Activated effector memory CD4-positive, alpha-beta T cell treated with Interleukin-2 at 50 U/mL for 16 hours (primary cell): ENCODE measurements at places on chromosomes 6 and 20.

DNA sequence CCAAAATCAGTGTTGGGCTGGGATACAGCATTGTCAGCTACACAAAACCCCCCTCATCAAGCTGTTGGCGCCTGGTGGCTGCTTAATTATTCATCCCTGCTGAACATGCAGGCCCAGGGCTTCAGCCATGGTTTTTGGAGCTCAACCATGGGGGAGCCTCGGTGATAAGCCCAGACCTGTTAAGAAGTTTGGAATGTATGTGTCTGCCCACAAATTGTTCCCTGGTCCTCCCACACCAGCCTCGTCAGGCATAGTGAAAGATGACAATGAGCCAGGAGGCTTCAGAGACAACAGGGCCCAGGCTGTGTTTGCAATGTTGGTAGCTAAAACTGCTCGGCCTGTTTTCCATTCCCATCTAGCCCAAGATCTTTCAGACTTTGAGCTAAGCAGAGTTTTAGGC, 34.8 kb upstream of the SIRPA start:
- no peak for DNase-seq

DNA sequence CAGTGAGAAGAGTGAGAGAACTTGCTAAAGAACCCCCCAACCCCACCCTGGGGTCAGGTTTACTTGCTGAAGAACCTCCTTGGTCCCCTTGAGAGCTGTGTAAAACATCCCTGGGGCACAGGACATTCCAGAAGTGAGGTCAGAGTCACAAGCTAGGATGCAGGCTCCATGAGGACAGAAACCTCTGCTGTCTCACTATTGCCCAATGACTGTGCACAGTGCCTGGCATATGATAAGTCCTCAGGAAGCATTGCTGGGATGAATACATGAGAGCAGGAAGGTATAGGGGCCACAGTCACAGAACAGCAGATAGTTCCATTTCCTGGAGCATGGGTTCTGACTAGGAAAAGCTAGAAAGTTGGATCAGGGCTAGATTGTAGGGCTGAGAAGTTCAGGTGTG, 18.4 kb downstream of the NT5E start:
- DNase-seq, result no peak

DNA sequence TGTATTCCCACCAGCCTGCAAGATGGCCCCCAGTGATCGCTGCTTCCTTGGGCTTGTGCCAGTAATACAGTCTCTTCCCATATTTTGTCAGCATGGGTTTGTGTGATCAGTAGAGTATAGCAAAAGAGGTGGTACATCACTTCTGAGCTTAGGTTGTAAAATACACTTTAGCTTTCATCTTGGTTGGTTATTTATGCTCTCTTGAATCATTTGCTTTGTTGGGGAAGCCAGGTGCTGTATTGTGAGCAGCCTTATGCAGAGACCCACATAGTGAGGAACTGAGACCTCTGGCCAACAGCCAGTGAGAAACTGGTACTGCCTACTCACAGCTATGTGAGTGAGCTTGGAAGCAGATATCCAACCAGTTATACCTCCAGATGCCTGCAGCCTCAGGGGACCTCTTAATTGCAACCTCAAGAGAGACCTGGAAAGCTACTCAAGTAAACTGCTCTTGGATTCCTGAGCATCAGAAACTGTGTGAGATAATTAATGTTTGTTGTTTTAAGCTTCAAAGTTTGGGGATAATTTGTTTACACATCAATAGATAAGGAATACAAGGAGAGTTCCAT, 229.3 kb downstream of the FARS2 start:
- DNase-seq, result no peak

DNA sequence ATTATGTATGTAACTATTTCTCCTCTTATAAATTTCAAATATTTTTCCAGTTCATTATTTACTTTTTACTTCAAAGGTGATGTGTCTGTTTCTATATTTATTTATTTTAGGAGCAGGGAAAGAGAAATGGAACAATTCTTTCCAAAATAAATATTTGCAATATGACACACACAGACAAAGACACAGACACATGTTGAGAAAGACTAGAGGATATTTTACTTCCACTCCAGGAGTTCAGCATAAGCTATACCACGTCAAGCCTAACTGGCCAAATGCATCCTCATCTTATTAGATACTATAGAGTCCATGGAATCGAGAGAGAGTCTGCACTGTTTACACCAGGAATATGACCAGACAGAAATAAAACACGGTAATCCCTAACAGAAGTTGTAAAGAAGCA, 13.3 kb downstream of the RALGAPA2 start:
- DNase-seq, result no peak

DNA sequence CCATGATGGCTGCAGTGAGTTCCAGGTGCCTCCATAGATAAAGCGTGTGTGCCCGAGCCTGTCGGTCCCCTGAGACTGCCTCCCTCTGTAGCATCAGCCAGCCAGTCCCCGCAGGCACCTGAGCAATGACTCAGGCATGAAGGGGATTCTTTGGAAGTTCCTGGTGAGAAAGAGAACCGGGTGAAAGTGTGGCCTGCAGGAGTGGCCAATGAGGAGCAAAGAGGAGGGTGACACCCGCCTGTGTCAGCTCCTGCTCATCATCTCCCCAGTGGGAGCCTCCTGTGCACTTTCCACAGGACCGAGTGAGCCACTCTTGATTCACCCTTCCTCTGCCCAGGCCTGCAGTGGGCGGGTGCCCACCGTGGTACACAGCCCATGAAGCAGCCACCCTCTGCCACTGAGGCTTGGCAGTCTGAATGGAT, 71.2 kb upstream of the PTPN1 start:
- no peak for DNase-seq

GRCh38 chr20:20837574-20838021, 125.2 kb upstream of the RALGAPA2 start:
- no peak for DNase-seq

DNA sequence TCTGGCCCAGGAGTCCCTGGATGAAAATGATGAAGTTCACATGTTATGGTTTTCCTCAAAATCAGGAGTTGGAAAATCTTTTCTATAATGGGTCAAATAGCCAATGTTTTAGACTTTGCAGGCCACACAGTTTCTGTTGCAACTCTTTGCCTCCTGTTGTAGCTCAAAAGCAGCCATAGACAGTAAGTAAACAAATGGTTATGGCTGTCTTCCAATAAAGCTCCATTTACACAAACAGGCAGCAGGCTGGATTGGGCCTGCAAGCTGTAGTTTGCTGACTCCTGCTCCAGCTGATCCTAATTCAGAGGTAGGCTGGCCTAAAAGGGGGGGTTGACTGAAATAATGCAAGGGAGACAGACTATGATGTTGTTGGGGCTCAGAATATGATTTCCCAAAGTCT, 33.0 kb downstream of the METTL24 start:
- no peak for DNase-seq

GRCh38 chr20:32189123-32189410, 18.5 kb downstream of the PLAGL2 start:
- no peak for DNase-seq

DNA sequence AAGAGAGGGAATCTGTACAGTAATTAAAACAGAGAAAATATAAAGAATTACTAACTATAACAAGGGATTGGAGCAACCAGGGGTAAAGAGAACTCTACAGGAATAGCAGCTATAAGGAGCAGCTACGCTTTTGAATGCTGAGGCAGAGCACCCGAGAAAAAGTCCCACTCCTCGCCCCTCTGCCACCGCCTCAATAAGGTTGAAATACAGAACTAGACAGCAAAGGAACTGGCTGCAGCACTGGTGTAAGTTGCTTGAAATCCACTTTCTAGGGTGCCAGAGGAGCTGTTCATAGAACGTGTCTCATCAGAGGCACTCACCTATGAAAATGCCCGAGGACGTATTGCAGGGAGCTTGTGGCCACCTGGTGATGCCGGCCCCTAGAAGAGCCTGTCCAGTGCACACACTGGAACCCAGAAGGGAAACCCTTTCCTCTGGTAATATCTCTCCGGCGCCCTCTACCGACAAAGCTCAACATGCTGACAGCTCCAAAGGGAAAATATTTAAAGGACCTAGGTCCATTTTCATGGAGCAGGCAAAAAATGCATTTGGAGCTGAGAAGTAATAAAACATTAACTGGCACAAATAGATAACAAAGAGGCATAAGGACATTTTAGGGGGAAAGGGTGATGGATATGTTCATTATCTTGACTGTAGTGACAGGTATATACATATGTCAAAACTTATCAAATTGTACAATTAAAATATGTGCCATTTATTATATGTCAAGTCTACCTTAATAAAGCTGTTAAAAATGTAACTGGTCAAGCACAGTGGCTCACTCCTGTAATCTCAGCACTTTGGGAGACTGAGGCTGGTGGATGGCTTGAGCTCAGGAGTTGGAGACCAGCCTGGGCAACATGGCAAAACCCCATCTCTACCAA, 137.4 kb upstream of the HDAC2 start:
- DNase-seq, result peak; percentile 0

- DNase-seq, result no peak
Observed at GRCh38 chr6:138440758-138441357, 36.8 kb downstream of the HEBP2 start.

DNA sequence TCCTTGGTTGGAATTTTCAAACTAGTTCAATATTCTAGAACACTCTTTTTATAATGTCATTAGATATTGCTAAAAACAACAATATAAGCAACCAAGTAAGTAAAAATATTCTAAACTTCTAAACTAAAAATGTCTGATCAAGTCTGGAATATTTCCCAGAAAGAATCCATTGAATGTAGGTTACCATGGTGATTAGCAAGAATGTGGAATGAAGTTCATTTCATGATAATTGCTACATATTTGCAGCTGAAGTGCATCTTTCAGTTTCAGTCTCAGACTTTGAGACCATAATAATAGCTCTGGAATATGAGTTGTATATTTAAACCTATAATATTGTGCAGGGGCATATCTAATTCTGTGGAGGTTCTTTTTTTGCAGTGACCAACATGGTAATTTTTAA, 61.0 kb upstream of the NKAIN2 start:
- no peak for DNase-seq

- no peak for DNase-seq
Observed at GRCh38 chr6:159726255-159726917, 920 bp upstream of the WTAP start.

GRCh38 chr6:165940366-165940765, 227.3 kb downstream of the TBXT start:
- no peak for DNase-seq

- no peak for DNase-seq
Observed at GRCh38 chr6:95489185-95489863, 88.0 kb upstream of the MANEA start.

DNA sequence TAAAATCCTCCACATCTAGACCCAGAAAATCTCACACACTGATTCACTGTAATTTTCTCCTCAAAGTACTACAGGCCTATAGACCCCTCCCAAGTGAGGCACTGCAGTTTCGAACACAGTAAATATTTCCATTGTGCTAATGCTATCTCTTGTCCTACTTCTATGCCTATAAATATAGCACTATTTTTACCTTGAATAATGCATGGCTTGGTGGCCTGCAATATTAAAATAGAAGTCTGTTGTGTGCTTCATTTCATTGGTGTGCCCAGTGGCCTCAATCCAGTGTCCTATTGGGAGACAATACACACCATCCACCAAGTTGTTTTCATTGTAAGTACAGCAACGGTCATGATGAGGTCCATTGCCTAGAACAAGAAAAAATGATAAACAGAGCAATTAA, 49.4 kb downstream of the EPM2A start:
- no peak for DNase-seq

GRCh38 chr20:36493051-36493800, 48.1 kb upstream of the MYL9 start:
- no peak for DNase-seq

GRCh38 chr6:24927985-24928745, 7.6 kb downstream of the RIPOR2 start:
- no peak for DNase-seq

GRCh38 chr6:19463250-19463649, 373.9 kb upstream of the ID4 start:
- no peak for DNase-seq

DNA sequence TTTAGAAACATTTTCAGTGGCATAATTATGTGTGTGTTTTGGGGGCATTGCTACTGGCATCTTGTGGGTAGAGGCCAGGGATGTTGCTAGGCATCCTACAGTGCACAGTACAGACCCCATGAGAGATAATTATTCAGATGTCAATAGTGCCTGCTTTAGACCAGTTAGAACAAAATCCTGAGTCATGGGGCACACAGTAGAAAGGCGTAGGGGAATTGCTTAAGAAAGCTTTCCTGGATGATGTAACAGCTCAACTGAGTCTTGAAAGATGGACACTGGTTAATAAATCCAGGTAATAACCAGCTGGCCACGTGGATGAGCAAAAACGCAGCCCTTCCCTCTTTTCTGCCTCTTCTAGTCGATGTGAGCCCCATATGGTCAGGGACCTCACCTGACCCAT, 51.1 kb downstream of the KCNB1 start:
- no peak for DNase-seq

GRCh38 chr20:43513372-43513930, 6.0 kb downstream of the L3MBTL1 start:
- DNase-seq, result no peak

- no peak for DNase-seq
Observed at GRCh38 chr20:1979106-1979778, 14.6 kb downstream of the PDYN start.

DNA sequence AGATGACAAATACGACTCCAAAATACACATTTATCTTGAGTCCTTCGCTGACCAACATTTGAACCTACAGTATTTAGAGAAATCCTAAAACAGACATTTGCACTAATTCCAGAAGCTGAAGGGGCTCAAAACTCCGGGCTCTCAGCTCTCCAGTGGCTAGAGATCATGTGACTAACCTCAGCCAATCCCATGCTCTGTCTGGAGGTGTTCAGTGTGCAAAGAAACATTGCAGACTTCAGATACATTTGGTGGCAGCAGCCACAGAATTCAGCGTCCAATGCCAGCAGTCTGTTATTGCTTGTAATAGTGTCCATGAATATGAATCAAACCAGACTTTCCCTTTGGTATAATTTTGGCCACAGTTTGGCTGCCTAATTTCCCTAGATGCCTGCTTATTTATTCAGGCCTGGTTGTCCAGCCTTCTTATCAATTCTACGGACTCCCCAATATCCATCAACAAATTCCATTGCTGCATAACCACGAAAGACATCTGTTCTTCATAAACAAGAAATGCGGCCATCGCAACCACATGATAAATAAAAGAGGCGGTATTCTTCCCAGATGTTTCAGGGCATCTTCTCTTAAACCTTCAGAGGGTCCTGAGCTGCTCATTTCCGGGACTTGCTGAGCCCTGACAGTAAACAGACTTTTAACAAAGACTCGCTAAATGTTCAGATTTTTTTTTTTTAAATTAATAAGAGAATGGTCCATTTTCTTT, 14.5 kb upstream of the CYP24A1 start:
- no peak for DNase-seq

DNA sequence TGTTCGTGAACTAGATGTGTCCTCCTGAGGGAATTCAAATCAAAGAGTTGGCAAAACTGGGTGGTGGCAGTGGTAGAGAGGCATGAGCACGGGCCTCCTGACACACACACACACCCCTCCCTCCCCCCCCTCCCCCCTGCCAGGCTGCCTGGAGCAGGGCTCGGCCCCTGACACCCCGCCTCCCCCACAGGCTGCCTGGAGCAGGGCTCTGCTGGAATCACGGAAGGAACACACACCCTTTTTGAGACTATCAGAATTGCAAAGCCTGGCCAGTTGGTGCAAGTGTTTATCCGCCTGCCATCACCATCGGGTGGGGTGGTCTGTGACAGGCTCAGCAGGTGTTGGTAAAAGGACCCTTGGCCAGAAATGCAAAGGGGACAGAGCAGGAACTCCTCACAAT, 59.0 kb downstream of the FAM120B start:
- DNase-seq, result no peak
